ENCODE measurements at places on chromosomes 7 and 10.
A peak's percentile ranks its signal among the peaks of the same experiment; 100 is the strongest.

GRCh38 chr10:89283025-89283935 lies 18.6 kb upstream of the IFIT2 start:
- no peak for DNase-seq

DNA sequence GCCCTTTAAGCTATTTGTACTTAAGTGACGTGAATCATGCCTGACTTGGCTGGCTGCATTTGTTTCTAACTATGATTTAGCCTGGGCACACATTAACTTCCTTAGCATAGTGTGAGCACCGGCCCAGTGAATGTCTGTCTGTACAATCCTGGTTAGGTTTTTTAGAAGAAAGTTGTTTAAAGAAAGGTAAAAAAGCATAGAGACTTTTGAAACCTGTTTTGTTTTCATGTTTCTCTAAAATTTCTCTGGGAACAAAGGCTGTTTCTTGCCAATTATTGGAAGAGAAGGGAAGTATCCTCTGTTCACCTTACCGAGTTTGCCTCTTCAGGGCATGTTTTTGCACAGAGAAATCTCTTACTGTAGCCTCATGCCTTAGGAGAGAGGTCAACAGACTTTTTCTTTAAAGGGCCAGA lies 42.9 kb upstream of the MET start:
- DNase-seq = no peak

DNA sequence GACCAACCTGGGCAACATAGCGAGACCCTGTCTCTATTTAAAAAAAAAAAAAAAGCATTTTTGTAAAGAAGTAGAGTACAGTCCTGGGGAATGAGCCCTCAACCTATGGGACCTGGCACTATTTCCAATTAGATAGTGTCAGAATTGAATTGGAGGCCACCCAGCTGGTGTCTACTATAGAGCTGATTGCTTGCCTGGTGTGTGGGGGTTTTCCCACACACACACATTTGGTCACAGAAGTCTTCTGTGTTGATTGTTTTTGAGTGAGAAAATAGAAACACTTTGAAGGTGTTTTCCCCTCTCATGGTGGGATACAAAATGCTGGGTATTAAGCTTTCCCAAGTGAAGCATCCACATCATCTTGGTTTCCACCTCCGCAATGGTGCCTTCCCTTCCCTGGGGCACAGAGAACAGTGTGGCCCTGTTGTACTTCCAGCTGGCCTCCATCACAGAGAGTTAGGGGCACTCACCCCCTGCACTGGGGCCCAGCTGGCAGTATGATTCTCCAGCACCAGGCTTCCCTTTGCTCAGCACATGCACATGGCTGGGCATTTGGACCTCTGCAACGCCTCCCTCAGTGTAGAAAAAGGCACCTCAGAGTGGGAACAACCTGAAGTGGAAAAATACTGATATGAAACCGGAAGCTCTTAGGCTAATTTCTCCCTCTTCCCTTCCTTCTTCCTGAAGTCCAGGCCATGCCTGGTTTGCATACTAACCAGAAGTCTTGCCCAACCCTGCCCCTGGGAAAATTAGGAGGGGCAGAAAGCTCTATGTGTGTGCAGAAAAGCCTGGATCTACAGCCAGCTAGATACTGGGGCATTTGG lies 10.7 kb upstream of the NFKB2 start:
- no peak for DNase-seq

DNA sequence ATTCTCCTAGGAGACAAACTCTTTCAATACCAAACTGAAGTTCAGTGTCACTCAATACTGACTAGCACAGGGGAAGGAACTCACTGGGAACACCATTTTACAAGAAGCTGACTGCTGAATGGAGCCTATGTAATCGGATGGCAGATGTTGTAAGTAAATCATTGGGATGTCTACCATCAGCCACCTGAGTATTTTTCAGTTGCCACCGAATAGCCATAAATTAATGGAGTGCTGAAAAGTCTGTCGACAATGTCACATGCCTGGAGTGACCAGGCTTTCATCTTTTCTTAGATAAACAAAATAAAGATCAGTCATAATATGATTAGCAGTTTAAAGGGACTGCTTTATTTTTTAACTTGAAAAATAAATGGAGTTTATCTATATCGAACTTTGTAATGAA lies 145.9 kb upstream of the SEMA3E start:
- no peak for DNase-seq

GRCh38 chr10:11403116-11403515 lies 208.3 kb downstream of the USP6NL start:
- DNase-seq = peak; percentile 29

- DNase-seq = no peak
Measured at GRCh38 chr10:62919776-62920175, 103.6 kb upstream of the EGR2 start.

GRCh38 chr7:107995184-107996071 lies 7.5 kb downstream of the LAMB1 start:
- DNase-seq = no peak

DNA sequence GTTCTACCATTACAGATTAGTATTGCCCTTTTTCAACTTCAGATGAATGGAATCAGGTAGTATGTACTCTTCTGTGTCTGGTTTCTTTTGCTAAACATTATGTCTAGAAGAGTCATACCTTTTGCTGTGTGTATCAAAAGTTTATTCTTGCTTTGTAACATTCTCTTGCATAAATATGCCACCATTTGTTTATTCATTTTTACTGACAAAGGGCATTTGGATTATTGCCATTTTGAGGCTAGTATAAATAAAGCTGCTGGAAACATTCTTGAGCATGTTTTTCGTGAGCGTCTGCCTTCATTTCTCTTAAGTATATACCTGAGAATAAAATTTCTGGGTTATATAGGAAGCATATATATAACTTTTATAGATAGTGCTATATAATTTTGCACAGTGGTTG lies 121.7 kb upstream of the CSTF2T start:
- DNase-seq = no peak

DNA sequence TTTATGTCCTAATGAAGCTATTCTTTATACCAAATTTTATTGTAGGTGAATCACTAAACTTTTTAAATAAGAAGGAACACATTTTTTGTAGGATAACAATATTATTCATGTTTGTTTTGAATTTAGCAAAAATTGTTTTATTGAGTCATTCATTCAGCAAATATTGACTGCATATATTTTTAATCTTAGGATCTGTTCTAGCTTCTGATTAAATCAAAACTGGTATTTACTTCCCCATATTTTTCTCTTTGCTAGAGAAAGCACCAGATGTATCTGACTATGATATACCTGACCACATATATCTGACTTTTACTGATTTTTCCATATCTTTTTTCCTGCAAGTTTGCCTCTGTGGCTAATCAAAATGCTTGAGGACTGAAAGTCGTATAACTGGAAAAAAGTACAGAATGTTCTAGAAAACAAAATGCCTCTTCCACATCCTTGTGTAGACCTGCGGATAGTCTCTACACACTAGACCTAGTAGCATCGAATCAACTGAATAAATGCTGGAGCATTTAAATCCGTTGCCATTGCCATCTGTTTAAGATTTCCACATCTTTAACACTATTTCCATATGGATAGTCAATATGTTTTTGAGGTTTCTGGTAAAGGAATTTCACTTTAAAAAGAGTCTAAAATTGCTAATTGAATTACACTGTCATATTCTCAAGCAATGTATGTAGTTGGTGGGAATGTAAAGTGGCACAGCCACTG lies 594.7 kb downstream of the KCNMA1 start:
- no peak for DNase-seq

DNA sequence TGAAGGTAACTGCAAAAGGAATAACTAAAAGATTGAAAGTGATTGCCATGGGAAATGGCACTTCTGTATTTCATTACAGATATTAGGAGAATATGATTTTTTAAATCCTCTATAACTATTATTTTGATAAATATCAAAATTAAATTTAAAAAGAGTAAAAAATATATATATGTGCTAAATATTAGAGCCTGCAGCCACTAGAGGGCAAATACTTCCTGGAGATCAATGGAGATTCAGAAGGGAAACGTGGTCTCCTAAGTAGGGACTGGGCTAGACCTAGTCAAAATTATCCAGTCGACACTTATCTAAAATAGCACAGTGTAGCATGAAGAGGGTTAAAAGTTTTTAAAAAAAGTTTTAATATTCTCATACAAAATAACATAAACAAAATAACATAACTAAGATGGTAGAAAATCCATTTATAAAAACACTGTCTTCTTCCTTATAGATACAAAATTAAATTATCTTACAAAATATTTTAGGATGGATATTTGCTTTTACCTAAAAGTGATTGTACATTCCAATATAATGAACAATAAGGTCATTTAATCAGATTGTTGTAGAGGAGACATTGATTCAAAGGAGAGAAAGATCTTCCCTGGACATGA lies 434.3 kb downstream of the MDFIC start:
- DNase-seq = no peak

DNA sequence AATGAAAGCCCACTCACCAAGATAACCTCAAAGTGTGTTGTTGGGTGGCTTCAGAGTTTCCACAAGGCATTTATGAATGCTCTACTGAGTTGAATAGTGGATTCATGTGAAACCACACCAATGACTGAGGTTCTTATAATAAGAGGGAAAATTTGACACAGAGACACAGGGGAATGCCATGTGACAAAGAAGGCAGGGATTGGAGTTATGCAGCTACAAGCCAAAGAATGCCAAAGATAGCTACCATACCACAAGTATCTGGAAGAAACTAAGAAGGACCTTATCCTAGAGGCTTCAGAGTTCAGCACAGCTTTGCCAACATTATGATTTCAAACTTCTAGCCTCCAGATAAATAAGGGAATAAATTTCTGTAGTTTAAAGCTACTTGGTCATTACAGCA lies 68.0 kb upstream of the PCDH15 start:
- DNase-seq = no peak

GRCh38 chr7:70393956-70394355 lies 738.0 kb upstream of the GALNT17 start:
- DNase-seq = no peak

DNA sequence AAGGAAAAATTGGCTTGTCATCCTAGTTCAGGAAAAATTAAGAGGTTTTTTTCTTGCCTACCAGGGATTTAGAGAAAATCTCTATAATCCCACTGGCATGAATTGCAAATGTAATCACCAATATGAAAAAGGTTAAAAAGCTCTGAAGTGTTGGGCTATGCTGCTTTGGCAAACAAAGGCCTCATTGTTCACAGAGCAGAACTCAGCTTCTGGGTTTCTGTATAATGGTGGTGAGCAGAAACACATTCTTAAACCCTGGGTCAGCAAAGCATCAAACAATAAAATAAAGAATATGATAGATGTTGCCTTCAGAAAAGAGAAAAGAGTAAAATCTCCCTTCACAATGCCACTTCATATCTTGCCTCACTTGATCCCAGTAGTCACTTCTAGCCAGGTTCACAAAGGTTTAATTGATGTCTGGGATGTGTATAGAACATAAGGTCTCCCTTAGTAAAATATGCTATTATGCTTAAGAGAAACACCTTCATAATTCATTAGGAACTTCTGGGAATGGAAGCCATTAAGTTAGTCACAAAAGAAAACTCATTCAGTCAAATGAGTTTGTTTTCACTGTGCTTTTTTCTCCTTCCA lies 1255.5 kb upstream of the PHF14 start:
- no peak for DNase-seq

DNA sequence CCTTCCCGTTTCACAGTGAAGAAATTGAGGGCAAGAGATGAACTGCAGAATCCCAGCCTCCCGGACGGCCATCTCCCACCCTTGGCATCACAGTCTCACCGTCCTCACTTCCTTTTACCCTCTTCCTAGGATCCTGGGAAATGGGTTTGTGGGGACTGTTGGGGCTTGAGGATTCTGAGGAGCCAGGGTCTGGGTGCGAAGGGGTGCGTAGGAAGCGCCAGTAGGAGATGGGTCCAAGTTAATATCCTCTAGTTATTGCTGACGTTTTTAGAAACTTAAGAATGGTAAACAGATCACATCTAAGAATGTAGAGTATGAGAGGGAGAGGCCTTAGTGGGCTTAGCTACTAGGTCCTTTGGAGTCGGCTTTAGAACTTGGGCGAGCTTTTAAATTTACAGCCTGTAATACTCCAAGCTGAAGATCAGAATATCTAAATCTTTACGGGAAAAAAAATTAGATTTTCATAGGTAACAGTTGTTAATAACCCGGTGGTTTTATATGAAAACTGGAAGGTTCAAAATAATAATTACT lies 696 bp downstream of the MALSU1 start:
- no peak for DNase-seq

DNA sequence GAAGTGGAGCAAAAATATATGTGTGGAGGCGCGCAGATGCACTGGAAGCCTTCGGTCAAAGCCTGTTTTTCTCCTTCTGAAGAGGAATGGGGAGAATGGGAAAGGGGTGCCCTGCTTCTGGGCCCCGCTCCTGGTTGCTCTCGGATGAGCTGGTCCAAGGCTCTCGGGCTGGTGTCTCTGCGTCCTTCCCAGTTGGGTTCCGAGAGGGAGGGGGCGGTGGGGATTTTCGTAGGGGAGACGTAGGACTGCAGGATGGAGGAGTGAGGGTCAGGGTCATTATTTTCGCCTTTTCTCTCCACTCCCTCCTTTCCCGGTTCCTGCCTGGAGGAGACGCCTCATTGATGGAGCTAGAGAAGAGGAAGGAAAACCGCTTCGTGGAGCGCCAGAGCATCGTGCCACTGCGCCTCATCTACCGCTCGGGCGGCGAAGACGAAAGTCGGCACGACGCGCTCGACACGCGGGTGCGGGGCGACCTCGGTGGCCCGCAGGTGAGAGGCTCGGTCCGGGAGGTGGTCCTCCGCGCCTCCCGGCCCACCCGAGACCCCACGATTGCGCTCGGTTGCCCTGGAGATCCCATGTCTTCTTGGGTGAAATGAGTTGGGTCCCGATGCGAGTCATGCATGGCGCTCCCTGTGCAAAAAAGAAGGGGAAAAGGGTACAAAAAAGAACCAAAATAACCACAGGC lies 790 bp downstream of the ADAM22 start:
- no peak for DNase-seq

DNA sequence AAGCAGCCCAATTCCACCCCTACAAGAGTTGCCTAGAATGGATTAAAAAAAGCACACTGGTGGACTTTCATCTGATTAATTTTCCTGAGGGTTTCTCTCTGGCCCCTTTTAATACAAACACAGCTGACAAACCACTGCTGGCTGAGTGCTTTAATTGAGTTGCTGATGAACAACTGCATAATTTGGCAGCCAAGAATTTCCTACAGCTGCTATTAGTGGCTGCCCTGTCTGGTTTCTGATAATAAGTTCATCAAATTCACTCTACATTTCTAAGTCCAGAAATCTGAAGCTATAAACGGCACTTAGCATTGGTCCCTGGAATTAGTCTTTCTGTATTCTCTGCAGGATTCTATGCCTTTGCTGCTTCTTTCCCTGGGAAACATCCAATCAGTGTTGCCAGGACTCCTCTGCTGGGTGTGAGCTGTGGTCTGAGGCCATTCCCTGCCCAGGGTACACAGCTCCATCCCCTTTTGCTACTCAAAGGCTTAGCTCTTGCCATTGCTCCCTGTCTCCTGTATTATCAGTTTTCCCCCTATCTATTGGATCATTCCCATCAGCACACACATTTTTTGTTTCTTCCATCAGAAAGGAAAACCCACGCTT lies 110.6 kb downstream of the LSM5 start:
- DNase-seq = no peak

GRCh38 chr7:33742999-33743587 lies 162.2 kb upstream of the BMPER start:
- no peak for DNase-seq

- no peak for DNase-seq
Measured at GRCh38 chr7:134098072-134098471, 29.1 kb upstream of the LRGUK start.

GRCh38 chr7:147151661-147152060 lies 1035.1 kb downstream of the CNTNAP2 start:
- DNase-seq = no peak

GRCh38 chr7:82162289-82162688 lies 281.3 kb downstream of the CACNA2D1 start:
- no peak for DNase-seq

GRCh38 chr10:133016493-133017202 lies 71.1 kb upstream of the ADGRA1 start:
- no peak for DNase-seq

GRCh38 chr7:45670227-45670626 lies 96.1 kb downstream of the ADCY1 start:
- DNase-seq = no peak
